ENCODE measurements at places on chromosomes 6 and 20.
A peak's percentile ranks its signal among the peaks of the same experiment; 100 is the strongest.

GRCh38 chr20:11247046-11248010 lies 573.5 kb upstream of the JAG1 start:
- no peaks in the 10 kb centered on the region for H3K36me3 ChIP-seq
- H3K4me1 ChIP-seq = no peaks in the 10 kb centered on the region

DNA sequence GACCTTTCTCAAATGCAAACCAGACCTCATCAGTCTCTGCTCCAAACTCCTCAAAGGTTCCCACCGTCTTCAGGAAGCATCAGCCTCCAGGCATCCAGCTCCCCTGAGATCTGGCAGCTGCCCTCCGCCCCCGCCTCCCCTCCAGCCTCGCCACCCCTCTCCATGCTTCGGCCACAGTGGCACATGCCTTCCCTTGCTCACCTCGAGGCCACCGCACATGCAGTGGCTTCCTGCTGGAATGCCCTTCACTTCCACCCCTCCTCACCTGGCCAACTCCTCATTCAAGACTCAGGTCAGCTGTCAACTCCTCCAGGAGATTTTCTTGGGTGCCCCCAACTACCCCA lies 13.4 kb downstream of the KIAA1755 start:
- peak overlapping the region; percentile 20 for H3K27ac ChIP-seq
- H3K4me1 ChIP-seq = peaks cover 2% of the 10 kb centered on the region
- DNase-seq = no peak
- no peaks in the 10 kb centered on the region for H3K27me3 ChIP-seq
- no peaks in the 10 kb centered on the region for H3K36me3 ChIP-seq

- H3K4me3 ChIP-seq = no peak overlapping the region
- no peaks in the 10 kb centered on the region for H3K36me3 ChIP-seq
- no peaks in the 10 kb centered on the region for H3K27me3 ChIP-seq
- no peak overlapping the region for H3K27ac ChIP-seq
- no peak for DNase-seq
- H3K4me1 ChIP-seq = no peaks in the 10 kb centered on the region
Measured at GRCh38 chr20:37711001-37711400, 17.2 kb downstream of the CTNNBL1 start.

- peak; percentile 28 for DNase-seq
- no peak overlapping the region for H3K27ac ChIP-seq
- H3K27me3 ChIP-seq = peaks cover 15% of the 10 kb centered on the region
- H3K36me3 ChIP-seq = no peaks in the 10 kb centered on the region
Measured at GRCh38 chr6:12751694-12752325, 35.2 kb downstream of the PHACTR1 start.

DNA sequence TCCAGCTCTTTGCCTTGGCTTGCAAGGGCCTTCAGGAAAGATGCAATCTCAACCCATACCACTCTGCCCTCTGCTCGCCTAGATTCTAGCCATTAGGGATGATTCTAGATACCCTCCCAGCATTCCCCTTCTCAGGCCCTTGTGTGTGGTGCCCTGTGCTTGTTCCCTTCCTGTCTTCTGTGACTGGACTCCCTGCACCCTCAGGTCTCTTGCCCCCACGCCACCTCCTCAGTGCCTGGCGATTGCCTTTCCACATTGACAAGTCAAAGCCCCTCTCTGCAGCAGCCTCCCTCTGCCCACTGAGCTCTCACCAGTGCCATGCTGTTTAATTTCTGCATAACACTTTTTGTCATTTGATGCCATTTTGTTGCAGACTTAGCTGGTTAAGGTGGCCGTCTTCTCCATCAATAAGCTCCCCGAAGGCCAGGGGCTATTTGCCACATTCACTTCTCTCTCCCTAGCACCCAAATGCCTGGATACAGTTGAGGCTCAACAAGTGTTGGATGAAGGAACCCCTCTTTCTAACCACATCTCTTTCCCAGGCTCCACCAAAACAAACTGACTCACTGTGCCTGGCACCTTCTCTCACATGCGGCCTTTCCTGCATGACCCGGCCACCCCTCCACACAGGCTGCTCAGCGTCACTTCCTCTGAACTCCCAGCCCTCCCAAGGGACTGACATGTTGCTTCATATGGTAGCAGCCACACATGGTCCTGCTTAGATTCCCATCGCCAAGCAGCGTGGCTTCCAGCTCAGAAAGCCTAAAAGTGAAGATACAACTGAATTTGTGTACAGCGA lies 4.6 kb upstream of the TXNDC5 start:
- peaks cover 2% of the 10 kb centered on the region for H3K27me3 ChIP-seq
- H3K27ac ChIP-seq = no peak overlapping the region
- DNase-seq = no peak
- no peak overlapping the region for H3K4me3 ChIP-seq

- H3K27me3 ChIP-seq = no peaks in the 10 kb centered on the region
- peak; percentile 75 for DNase-seq
- peaks cover 3% of the 10 kb centered on the region for H3K4me1 ChIP-seq
- H3K27ac ChIP-seq = no peak overlapping the region
- no peak overlapping the region for H3K4me3 ChIP-seq
- H3K36me3 ChIP-seq = no peaks in the 10 kb centered on the region
Measured at GRCh38 chr20:354298-354977, 7.5 kb downstream of the NRSN2 start.

- DNase-seq = no peak
- no peaks in the 10 kb centered on the region for H3K36me3 ChIP-seq
- no peak overlapping the region for H3K4me3 ChIP-seq
- H3K4me1 ChIP-seq = no peaks in the 10 kb centered on the region
- H3K27ac ChIP-seq = no peak overlapping the region
- H3K27me3 ChIP-seq = no peaks in the 10 kb centered on the region
Measured at GRCh38 chr20:53159160-53159559, 187.0 kb downstream of the TSHZ2 start.

- DNase-seq = no peak
- H3K36me3 ChIP-seq = no peaks in the 10 kb centered on the region
- H3K4me3 ChIP-seq = no peak overlapping the region
- no peaks in the 10 kb centered on the region for H3K27me3 ChIP-seq
- H3K4me1 ChIP-seq = no peaks in the 10 kb centered on the region
Measured at GRCh38 chr20:47370850-47371782, 14.6 kb upstream of the ZMYND8 start.

- H3K4me1 ChIP-seq = peaks cover 15% of the 10 kb centered on the region
- no peaks in the 10 kb centered on the region for H3K36me3 ChIP-seq
- no peak overlapping the region for H3K27ac ChIP-seq
- no peak for DNase-seq
Measured at GRCh38 chr6:149468179-149468578, 16.6 kb downstream of the ZC3H12D start.

DNA sequence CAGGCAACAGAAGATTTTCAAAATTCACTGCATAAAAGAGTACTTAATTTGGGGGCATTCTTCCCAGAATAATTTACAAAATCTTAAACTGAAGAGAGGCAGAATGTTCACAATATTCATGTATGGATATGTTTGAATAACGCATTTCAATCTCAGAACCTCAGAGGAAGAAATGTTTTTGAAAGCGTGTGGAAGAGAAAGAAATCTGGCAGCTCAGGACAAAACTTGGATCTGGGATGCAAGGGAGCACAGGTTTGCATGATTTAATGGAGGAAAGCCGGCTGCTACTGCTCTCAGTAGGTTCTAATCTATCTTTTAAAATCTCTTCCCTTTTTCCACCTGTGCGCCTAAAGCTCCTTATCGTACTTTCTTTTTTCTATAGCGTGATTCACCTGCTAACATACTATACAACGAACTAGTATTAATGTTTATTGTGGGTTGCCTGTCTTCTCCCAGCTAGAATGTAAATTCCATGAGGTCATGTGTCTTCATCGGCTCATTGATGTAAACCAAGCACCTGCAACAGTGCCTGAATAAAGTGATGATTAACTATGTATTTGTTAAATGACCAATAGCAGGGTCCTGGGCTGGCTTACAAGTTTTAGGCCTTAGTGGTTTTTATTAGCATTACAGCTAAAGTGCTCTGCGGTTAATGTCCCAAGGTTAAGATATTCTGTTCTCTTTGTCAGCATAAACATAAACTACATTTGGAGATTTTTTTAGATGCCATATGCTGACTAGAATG lies 15.3 kb downstream of the PRL start:
- H3K36me3 ChIP-seq = no peaks in the 10 kb centered on the region
- H3K4me1 ChIP-seq = no peaks in the 10 kb centered on the region
- no peak overlapping the region for H3K4me3 ChIP-seq
- DNase-seq = no peak

DNA sequence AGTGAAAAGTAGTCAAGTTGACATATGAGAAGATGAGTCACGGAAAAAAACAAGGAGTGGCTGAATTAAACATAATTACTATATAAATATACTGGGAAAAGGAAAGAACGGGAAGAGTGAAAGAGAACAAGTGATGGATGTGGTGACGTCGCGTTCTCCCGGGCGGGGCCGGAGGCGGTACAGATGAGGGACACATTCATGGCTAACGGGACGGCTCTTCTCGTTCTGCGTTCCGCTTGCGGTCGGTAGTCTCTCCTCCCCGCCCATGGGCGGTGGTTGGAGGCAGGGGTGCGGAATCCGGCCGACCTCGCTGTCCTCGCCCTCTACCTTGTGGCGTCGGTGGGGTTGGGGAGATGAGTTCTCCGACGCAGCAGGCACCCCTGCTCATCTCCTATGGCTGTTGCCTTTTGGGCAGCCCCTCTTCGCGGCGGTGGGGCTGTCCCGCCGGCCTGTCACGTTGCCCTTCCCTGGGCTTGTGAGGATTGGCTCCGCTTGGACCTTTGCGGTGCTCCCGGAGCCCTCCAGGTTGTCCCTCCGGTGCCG lies 22.5 kb downstream of the HLA-G start:
- no peaks in the 10 kb centered on the region for H3K4me1 ChIP-seq
- no peak overlapping the region for H3K27ac ChIP-seq
- H3K4me3 ChIP-seq = no peak overlapping the region
- DNase-seq = no peak
- no peaks in the 10 kb centered on the region for H3K36me3 ChIP-seq

DNA sequence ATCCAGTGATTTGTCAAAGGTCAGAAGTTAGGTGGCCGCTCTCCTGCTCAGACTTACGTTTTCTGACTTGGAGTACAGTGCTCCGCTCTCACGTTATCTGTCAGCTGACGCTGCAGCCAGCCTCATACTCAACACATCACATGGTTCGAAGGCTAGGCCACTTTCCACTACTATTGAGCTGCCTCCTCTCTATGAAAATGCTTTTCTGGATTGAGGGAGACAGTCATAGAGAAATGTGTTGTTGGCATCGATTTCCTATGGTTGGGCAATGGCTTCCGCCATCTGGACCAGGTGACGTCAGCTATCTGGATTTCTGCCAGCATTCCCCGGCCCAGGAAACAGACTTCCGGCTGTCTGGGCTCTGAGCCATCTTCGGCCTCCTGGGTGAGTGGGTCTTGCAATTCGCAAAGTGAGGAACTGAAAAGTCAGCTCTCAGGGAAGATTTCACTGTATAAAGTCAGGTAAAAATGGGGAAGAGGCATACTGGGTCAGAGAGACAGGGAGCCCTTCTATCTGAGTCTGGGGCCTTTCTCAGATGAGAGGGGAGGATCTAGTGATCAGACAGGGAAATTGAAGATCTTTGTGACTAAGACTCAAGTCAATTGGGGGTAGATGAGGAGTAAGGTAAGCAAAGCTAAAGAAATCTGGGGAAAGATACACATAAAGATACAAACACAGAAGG lies 37.5 kb upstream of the IER3 start:
- peaks cover 3% of the 10 kb centered on the region for H3K4me1 ChIP-seq
- peak overlapping the region; percentile 39 for H3K27ac ChIP-seq
- H3K4me3 ChIP-seq = no peak overlapping the region

GRCh38 chr6:26520237-26520849 lies 17.8 kb upstream of the HMGN4 start:
- DNase-seq = peak; percentile 55
- no peaks in the 10 kb centered on the region for H3K27me3 ChIP-seq
- no peaks in the 10 kb centered on the region for H3K36me3 ChIP-seq
- H3K4me1 ChIP-seq = peaks cover 5% of the 10 kb centered on the region

DNA sequence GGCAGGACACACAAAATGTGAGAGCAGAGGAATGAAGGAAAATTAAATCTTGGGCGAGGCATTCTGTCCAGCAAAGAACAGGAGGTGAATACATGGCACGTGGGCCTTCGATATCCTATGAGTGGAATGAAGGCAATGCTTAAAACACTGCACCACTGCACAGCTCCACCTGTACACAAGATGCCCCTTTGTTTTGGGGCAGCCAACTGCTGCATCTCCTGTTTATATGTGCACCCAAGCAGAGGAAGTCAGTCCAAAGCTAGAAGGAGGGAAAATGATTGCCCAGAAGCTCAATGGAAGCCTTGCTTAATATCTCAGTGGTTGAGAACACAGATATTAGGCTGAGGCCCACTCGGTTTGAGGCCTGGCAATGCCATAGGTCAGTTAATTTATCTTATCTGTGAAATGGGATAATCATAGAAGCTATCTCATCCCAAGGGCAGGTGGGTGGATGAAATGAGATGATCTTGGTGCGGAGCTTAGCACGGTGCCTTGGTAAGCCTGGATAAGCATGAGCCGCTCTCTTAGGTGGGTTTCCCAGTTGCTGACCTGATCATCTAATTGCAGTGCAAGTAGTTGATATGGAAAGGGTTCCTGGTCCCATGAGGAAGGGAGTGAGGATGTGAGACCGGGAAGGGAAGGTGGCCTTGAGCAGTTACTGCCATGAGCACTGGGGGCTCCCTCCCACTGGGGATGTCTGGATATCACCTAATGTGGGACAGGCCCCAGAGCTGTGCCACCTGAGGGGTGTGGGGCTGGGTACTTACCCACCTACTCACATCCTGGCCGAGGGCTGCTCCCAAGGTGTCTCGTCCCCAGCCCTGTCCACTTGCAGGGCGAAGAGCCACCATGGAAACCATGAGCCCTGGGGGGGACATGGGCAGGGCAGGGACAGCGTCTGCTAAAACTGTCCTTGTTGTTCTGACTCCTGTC lies 9.9 kb downstream of the BANF2 start:
- H3K27me3 ChIP-seq = no peaks in the 10 kb centered on the region
- no peaks in the 10 kb centered on the region for H3K4me1 ChIP-seq
- no peak overlapping the region for H3K4me3 ChIP-seq

DNA sequence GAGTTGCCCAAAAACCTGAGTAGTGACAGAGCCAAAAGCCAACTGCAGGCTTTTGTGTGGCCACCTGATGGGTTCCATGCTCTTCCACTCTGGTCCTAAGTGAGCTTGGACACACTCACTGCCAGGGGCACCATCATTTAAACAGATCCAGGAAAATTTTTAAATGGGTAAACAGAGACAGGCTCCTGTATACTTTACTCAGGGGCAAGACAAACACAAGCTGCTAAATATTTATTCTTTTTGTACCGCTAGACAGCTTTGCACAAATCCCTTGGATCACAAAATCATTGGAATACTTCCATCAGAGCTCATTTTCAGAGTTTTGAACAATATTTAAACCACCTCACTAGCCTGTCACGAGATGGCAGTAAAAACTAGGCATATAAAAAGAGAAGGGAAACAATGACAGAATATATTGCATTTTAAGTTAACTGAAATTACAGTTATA lies 31.4 kb downstream of the GCLC start:
- H3K4me3 ChIP-seq = no peak overlapping the region
- H3K27ac ChIP-seq = no peak overlapping the region
- DNase-seq = no peak
- no peaks in the 10 kb centered on the region for H3K4me1 ChIP-seq
- H3K36me3 ChIP-seq = peaks cover 18% of the 10 kb centered on the region

- H3K4me3 ChIP-seq = no peak overlapping the region
- H3K27ac ChIP-seq = no peak overlapping the region
- H3K27me3 ChIP-seq = no peaks in the 10 kb centered on the region
Measured at GRCh38 chr6:2695454-2696095, 55.1 kb downstream of the MYLK4 start.
